ENCODE measurements at places on chromosomes 2 and 18.

DNA sequence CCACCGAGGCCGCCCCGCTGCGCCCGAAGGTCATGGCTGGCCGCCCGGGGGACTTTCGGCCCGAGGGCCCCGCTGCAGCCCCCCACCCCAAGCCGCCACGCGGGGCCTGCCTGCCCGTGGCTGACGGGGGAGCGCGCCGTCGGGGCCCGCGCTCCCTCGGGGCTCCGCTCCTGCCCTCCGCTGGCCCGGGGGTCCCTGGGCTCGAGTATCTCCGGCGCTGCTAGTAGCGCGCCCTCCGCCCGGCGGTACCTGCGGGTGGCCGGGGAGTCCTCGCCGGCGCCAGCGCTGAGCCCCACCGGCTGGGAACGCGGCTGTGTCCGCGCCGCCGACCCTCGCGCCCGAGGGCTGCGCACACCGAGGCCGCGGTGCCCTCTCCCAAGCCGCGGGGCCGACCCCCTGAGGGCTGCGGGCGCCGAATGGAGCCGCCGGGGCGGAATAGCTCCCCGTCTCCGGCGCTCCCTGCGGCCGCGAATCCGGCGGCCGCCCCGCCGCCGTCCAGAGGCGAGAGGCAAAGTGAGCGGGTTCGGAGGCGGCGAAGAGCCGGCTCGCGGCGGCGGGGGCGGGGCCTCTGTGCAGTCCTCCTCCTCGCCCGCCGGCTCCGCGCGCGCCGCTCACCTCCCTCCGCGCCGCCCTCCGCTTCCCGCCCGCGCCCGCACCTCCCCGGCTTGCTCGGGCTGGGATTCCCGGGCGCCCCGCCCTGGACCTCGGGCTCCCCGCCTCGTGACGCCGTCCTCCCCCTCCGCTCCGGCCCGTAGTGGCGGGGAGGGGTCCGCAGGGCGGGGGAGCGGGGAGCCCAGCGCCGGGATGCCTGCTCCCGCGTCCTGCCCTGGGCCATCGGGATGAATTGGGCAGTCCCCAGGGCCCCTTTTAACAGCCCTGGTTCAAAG, at the start of gene KCNG3:
Gene KCNG3 (minus strand): TSS at position 515 of the 887 bp plus-strand sequence. CDS start 481 bp downstream, at position 34.
- no peak for DNase-seq

DNA sequence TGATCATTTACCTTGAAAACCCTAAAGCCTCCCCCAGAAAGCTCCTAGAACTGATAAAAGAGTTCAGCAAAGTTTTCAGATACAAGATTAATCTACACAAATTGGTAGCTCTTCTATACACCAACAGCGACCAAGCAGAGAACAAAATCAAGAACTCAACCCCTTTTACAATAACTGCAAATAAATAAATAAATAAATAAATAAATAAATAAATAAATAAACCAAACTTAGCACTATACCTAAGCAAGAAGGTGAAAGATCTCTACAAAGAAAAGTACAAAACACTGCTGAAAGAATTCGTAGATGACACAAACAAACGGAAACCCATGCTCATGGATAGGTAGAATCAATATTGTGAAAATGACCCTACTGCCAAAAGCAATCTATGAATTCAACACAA, 182.0 kb upstream of the RND3 start:
- DNase-seq, result no peak

DNA sequence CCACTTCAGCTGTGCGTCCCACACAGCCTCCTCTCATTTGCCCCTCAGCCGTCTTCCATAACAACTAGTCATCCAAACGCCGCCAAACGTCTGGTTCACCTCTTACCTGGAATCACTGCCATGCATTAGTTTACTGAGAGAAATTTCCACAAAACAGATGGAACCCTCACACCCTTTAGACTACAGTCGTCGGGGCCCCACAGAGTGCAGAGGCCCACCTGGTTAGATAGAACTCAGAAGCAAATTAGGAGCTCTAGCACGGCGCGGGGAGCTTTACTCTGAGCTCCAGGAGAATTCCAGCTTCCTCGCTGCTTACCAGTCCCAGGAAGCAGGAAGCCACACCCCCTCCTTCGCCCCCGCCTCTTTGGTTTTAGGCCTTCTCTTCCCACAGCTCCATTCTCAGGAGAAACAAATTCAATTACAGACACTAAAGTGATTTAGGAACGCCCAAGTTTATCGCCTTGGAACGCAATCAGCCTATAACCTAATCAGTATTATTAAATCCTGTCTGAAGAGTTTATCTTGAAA, 9.4 kb downstream of the RNU2-63P start:
- DNase-seq, result no peak

DNA sequence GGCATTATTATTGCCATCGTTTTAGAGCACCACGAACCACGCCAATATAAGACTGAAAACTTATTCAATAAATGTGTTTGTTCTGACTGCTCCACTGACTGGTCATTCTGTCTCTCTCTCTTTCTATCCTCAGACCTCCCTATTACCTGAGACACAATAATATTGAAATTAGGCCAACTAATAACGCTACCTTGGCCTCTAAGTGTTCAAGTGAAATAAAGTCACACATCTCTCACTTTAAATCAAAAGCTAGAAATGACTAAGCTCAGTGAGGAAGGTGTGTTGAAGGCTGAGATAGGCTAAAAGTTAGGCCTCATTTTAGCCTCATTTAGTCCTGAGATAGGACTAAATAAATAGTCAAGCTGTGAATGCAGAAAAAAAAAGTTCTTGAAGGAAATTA, 38.8 kb downstream of the G6PC2 start:
- no peak for DNase-seq

DNA sequence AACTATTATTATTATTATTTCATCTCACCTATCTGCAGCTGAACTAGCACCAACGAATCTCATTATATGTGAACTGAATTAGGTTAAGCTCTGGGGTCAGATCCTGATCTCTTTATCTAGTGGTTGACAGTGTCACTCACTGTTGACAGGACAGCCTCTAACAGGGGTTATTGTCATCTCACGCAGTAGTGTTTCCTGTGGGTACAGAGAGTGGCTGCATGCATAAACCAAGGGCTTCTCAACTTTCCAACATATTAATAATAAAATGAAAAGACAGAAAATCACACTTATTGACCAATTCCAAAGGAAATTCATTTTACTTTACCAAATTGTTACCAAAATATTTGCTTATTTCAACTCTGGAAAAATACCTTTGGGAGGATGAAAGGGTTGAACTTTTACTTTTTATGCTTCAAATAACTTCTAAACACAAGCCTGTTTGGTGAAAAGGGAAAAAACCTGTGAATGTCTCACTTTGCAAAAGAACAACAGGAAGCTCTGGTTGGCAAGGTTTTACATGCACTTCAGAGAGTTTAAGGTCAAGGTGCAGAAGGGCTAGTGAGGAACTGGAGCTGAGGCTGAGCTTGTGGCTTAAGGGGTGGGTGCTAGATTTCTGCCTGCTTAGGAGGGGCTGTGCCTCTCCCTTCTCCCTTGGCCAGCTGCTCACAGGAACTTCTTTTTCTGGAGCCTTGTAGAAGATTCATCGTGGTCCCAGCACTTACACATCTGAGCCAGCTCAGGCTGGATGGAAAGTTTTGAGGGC, 72.6 kb downstream of the CTAGE1 start:
- DNase-seq, result no peak

GRCh38 chr2:143645921-143646645, 516.9 kb downstream of the ARHGAP15 start:
- DNase-seq, result no peak

- no peak for DNase-seq
Observed at GRCh38 chr2:86027922-86028765, 77.5 kb downstream of the POLR1A start.

DNA sequence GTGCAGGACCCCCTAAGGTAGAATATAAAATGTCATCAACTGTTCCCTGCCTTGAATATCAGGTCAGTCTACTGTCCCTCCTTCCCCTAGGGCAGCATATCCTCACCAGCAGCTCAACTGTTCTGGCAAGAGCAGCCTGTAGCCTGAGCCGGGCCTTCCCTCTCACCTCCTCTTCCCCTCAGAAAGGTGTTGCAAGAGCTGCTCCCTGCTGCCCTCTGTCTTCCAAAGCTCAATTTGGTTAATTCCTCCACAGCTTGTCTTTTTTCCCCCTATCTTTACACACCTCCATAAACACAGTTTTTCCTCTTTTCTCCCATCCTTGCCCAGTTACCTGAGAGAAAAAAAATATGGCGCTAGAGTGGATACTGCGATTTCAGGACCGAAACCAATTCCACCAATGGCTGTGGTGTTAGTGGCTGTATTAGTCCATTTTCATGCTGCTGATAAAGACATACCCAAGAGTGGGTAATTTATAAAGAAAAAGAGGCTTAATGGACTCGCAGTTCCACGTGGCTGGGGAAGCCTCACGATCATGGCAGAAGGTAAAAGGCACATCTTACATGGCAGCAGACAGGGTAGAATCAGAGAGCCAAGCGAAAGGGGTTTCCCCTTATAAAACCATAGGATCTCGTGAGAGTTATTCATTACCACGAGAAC, 184.7 kb downstream of the MREG start:
- peak; percentile 28 for DNase-seq

GRCh38 chr2:33262097-33262496, 214.4 kb upstream of the RASGRP3 start:
- no peak for DNase-seq

DNA sequence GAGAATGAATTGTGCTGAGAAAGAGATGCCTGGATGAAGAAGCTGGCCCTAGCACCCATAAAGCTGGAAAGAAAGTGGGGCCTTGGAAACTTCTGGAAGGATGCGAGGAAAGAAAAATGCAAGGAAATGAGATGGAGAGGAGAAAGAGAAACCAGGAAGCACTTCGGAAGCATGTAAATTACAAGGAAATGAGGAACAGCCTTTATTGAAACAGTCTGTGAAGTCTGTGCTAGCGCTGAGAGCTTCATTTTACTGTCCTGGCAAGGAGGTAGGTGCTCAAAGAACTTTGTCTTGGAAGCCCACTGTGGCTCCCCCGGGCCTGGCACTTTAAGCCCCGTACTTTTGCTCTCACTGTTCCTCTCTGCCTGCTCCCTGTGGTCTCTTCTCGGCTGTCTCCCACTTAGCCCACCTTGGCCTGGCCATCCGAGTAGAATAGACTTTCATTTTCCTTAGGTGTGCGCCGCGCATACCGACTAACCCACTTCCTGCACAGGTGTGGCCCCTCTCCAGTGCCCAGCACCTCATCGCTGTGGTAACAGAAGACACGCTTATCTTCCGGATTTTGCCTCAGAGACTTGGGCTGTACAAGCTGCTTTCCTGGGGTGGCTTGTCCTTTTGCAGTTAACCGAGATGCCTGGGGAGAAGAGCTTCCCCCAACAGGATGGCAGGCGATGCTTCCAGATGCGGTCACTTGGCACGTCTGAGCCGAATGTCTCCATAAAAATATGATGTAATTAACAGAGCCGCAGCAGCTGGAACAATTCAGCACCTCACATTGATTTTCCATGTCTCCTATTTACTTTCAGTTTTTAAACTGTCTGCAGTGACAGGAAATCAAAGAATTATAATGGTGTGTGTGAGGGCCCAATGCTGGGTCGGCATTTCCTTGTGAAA, 199.6 kb downstream of the HRH4 start:
- DNase-seq, result peak; percentile 14

DNA sequence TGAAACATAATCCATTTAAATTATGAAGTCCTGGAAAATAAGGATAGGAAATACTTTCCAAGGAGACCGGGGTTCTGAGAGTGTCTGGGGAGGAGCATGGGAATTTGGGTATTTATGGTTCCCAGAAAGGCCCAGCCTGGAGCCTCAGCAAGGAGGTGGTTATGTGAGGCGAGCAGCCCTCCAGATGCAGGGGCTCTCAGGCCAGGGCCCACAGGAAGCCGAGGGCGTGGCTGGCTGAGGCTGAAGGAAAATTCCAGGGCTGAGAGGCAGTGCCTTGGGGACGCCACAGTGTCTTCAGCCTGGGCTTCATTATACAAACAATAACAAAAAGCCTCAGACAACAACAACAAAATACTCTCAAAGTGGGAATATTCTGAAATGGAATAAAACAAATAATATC, 86.9 kb upstream of the SERPINE2 start:
- DNase-seq, result no peak

DNA sequence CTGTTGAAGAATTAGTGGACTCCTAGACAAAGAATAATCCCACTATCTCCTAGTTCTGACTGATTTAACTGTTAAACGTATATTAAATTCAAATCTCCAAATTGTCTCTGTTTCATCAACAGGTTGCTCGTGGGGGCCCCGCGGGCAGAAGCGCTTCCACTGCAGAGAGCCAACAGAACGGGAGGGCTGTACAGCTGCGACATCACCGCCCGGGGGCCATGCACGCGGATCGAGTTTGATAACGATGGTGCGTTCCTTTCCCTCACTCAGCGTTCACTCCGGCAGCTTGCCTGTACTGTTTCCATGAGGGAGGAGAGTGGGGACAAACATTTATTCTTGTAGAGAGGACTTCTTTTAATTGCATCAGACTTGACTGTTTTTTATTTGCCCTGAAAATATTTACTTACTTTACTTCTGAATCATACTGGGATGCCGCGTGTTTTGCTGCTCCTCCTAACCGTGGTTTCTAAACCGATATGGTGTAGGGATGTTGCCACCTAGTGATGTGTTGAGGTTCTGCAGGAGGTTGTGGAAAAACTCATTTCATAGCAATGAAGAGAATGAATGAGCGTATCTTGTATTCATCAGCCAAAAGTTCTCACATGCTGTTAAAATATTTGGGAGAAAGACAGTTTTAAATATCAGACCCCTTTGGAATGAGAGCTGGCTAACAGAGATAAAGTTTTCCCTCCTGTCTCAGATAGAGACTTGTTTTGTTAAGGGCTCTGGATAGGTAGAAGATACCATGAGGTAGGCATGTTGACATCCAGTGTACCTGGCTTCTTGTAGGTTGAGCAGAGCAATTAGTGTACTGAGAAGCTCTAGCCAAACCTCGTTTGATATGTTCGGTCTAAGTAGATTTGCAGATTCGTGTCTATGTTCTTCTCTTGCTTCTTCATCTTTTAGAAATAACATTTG, 38.3 kb downstream of the ITGA6 start:
- DNase-seq, result peak; percentile 69

GRCh38 chr2:146324951-146325350, 1519.9 kb upstream of the ACVR2A start:
- DNase-seq, result peak; percentile 31

- DNase-seq, result no peak
Observed at GRCh38 chr2:101520246-101520645, 45.3 kb upstream of the RFX8 start.

DNA sequence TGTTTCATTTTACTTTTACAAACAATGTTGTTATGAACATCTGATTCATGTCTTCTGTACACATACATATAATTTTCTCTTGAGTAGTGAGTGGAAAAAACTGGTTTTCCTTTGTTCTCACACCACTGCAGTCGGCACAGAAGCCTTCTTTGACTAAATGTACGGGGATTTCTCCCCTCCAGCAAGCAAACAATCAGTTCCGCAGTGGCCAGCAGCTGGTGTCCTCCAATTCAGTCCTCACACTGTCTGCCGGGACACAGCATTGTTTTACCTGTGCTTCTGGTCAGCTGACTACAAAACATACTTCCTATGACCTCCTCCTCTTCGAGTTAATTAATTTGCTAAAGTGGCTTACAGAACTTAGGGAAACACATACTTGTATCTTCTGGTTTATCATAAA, 202.8 kb downstream of the WDR7 start:
- no peak for DNase-seq

Data from fibroblast of skin of left quadriceps (primary cell).